Fibroblast of skin of right quadriceps (primary cell): ENCODE measurements at places on chromosomes 6 and 20.

- peak; percentile 15 for DNase-seq
Measured at GRCh38 chr6:44896701-44897100, 431.4 kb upstream of the RUNX2 start.

GRCh38 chr20:37200376-37200775 is 21.0 kb upstream of the MROH8 start:
- no peak for DNase-seq

- no peak for DNase-seq
Measured at GRCh38 chr6:81634155-81634880, 118.2 kb downstream of the TENT5A start.

- DNase-seq, result no peak
Measured at GRCh38 chr6:139337001-139337400, 37.4 kb downstream of the CITED2 start.

DNA sequence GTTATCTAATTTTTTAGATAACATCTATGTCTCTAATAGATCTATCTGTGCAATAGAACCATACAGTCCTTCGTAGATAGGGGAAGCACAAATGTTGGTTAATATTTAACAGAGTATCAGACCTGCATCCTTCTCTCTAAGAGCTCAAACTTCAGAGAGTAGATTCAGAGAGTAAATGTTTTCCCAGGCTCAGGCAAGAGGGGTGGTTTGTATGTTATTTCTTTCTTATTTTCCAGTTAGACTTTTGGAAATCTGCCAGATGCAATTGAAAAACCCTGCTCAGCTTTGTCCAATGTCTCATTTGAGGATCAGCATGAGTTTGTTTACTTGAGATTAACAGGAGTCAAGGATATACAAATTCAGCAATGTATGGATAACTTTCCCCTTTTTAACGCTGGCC is 361.9 kb downstream of the BCKDHB start:
- DNase-seq, result no peak

GRCh38 chr20:63969838-63970713 is at the start of gene ZNF512B:
Gene ZNF512B (minus strand): TSS chr20:63969930. CDS start chr20:63967950, 1,980 bp downstream.
- peak; percentile 72 for DNase-seq

- no peak for DNase-seq
Measured at GRCh38 chr6:93323630-93324029, 95.7 kb downstream of the EPHA7 start.

DNA sequence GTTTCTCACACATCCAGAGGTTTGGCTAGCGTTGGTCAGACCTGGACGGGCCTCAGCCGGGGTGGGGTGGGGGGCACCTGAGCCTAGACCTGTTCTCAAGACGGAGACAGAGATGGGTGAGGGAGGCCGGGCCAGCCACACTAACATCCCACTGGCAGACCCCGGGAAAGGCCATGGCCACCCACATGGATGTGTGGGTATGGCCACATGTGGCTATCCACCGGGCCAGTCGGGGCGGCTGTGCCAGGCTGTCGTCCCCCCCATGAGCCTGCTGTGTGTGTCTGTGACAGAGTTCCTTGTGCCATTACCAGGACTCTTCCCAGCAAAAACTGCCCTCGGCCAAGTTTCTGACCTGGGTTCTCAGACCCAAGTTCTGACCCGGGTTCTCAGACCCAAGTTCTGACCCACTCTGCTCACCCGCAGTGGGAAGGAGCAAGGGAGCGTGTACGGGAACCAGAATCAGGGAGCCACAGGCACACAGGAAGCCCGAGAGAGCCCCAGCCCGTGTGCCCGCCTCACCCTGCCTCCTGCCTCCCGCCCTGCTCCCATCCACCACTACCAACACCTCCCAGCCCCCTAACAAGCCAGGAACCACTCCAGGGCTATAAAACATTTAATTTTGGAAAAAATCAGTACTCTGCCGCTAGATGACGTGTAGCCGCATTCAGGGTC is 255.5 kb downstream of the TAF4 start:
- DNase-seq, result no peak

DNA sequence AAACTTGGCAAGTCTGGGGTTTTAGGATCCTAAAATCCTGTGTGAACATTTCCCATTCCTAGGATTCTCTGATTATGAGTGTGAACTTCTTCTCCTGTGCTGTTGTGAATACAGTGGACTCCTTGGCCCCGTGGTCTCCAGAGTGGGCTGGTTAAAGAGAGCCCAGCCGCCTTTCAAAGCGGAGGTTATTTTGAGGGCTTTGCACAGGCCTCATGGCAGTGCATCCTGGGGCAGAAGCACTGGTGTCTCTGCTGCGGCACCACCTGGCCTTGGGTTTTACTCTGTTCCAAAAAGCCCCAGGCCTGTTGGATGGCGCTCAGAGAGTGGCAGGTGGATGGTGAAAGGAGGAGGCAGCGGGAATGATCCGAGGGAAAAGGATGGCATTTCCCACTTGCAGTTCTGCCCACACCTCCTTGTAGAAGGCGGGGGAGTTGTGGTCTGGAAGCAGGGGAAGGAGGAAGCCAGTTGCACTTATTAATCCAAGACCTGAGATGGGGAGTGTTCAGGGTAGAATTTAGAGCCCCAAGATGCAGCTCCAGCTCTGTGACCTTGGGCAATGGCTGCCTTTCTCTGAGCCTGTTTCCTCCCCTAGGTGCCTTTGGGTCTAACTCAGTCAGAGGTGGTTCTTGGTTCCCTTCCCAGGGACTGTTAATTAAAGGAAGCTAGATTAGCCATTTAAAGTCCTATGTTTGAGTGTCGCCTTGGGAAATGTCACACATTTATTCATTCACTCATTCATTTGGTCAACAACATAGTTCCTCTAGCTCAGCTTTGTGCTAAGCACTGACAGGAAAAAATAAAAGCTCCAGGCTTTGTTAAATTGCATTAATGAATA is 22.4 kb downstream of the MMP24 start:
- DNase-seq, result peak; percentile 18

DNA sequence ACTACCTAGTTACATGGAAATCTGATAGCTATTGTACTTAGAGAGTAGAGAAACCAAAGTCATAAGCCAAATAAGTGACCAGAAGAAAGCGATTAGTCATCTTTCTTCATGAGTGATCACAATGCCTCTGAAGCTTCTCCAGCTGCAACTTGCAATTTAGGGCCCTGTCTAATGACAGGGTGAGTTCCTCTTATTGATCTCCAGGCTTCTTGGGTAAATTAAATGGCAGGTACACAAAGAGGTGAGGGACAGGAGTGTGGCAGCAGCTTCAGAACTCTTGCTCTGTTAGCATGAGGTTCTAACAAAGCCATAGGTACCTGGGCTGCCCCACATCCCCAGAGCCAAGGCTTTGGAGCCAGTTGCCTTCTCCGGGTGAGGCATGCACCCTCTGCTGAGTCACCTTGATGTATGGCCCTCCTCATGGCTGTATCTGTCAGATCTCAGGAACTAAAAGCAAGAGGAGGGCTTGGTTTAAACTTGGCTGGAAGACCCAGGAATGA is 60.8 kb downstream of the PRDM1 start:
- no peak for DNase-seq

GRCh38 chr6:169866140-169866534 is 114.7 kb downstream of the ERMARD start:
- no peak for DNase-seq

DNA sequence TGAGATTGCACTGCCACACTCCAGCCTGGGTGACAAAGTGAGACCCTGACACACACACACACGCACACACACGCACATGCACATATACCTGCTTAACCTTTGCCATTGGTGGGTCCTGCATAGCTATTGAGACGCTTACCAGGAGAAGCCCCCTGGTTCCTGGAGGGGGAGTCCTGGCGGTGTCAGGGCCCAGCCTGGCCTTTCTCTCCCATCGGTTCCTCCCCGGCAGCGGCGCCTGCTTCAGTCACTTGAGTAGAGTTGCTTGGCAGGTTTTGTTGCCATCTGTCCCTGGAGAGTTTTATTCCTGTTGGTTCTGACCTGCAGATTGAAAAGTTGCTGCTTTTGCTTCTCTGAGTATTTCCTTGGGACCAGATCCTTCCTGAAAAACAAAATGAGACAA is 20.6 kb upstream of the FAM209A start:
- DNase-seq, result no peak

DNA sequence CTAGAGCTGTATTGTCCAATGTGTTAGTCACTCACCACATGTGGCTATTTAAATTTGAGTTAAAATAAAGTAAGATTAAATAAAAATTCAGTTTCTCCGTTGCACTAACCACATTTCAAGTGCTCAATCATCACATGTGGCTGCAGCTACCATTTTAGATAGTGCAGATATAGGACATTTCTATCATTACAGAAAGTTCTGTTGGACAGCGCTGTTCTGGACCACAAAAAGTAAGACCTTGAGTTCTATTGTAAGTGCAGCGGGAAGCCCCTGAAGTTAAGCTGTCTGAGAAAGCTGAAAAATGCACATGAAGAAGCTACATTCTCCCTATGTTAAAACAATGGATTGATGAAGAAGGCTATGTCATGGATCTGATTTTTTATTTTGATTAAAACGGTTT is 1.1 kb downstream of the ORC3 start:
- no peak for DNase-seq

- peak; percentile 97 for DNase-seq
Measured at GRCh38 chr6:7312616-7313504, at the start of gene SSR1. Gene SSR1 (minus strand): TSS chr6:7313199. CDS start chr6:7313120, 79 bp downstream.

- DNase-seq, result no peak
Measured at GRCh38 chr6:136720045-136720770, 72.1 kb downstream of the MAP3K5 start.

GRCh38 chr20:49602345-49603208 is 34.6 kb upstream of the PTGIS start:
- DNase-seq, result no peak

GRCh38 chr6:111379302-111379701 is 103.7 kb downstream of the REV3L start:
- DNase-seq, result no peak

DNA sequence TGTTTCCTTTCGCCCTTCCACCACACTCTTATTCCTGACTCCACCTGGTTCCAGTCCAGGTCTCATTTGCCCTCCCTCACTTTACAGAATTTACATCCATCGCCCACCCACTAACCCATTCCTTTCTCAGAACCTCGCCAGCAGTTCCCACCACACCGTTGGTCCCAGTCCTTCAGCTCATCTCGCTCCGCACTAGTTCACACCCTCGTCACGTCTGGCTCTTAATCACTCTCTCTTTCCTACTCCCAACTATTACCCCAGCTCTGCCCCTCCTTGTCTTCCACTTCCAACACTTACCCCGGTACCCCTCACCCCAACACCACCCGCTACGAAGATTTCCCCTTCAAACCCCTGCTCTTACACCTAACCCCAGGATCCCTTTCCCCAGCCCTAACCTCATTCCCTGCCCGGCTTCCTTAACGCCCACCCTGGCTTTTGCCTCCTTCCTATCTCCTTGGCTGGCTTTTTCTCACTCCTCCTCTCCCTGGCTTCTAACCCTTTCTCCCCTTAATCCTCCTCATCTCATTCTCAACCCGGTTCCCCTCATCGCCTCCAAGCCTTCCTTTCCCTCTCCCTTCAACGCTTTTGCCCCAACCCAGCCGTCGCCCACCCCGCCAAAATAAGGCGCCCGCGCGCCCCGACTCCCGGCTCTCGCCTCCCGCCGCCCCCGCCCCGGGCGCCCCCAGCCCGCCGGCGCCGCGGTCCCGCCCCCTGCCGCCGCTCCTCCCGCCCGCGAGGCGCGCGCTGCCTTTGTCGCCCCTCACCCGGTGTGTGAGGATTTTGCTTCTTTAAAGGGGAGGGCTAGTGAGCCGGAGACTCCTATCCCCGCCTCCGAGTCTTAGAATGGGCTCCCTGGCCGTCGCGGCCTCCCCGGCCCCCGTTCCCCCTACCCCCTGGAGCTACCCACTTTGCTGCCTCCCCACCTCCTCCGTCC is 542 bp downstream of the USP49 start:
- no peak for DNase-seq

- DNase-seq, result no peak
Measured at GRCh38 chr6:40743690-40744446, 156.7 kb upstream of the LRFN2 start.

DNA sequence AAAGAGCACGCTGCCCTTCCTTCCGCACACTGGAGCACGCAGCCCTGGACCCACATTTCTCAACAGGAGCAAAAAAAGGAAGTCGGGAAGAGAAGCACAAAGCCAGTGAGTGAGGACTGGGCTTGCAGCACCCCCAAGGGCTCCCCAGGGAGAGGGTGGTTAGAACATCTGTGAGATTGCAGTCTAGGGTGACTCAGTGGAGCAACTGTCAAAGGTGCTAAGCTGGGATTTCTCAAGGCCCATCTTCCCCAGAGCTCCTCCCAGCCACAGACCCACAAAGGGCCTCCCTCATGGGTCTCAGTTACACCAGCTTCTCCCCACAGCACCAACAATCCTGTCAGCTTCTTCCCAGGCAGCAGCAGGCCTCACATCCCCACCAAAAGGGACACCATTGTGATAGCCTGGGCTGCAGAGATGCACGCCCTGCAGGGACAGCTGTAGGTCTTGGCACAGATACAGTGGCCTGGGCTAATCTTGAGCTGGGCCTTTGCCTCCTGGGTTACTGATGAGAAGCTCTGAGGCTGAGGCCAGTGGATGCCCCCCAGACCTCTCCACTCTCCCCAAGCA is 39.6 kb upstream of the CD93 start:
- peak; percentile 74 for DNase-seq

DNA sequence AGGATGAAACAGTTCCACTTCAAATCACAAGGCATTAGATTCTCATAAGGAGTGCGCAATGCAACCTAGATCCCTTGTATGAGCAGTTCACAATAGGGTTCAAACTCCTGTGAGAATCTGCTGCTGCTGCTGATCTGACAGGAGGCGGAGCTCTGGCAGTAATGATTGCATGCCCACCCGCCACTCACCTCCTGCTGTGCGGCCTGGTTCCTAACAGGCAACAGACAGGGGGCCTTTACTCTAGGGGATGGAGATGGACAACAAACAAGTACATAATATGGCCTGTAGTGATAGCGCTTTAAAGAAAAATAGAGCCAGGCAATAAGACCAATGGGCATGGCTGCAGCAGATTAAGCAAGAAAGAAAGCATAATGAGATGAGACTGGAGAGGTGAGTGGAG is 2.7 kb upstream of the TBC1D22B start:
- DNase-seq, result no peak

DNA sequence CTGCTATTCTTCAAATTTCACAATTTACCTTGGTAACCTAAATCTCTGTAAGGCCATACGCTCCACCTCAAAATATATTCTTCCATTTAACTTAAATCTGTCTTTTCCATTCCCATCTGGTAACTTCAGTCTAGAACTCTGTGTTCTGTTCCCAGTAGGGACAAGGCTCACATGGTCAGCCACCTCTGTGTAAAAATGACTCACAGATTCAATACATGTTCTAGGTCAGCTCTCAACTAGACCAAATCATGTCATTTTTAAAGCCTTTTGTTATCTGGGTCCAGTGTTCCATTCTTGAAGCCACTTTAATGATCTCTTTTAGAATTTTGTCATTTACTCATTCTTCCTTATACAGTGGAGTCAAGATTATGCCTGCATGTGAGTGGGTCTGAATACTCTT is 315.6 kb upstream of the CITED2 start:
- no peak for DNase-seq

GRCh38 chr6:151067684-151068596 is 171.8 kb upstream of the AKAP12 start:
- DNase-seq, result peak; percentile 90

DNA sequence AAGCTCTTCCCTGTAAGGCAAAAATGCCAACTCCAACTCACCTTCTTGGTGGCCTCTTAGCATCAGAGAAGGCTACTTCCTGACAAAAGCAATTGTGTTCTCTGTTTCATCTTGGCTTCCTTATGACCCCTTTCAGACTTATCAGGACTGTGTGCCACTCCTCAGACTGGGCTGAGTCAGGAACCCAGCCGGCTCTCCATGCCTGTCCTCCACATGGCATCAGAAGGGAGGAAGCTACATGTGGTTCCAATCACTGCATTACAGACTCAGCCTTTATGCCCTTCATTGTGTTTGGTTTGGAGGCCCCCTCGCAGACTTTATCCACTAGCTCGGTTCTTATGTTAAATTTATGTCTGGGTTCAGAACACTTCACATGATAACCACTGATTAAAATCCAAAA is 142.5 kb downstream of the SLC24A3 start:
- peak; percentile 2 for DNase-seq
